HepG2 (cell line): ENCODE measurements at places on chromosomes 13 and 19. TPM values are rescaled to one million over a fixed set of nuclear protein-coding genes. Genes with fewer than 3 reads are reported as not detected.

LINGO3 gene
- total RNA-seq, result not detected in 2 replicates

ONECUT3 gene
- not detected in 2 replicates for total RNA-seq

IGFL3 gene
- total RNA-seq, result not detected in 2 replicates

TINCR gene
- 0.04 and 0.33 TPM in 2 replicates for total RNA-seq

SERPINE3 gene
- not detected in 2 replicates for total RNA-seq

ATP7B gene
- total RNA-seq, result 39.6 and 57.4 TPM in 2 replicates

ZNF547 gene
- 2.1 and 2.6 TPM in 2 replicates for total RNA-seq

KLF2 gene
- not detected in 2 replicates for total RNA-seq

ZNF681 gene
- not detected in 2 replicates for total RNA-seq

EFNA2 gene
- 4.3 and 9.9 TPM in 2 replicates for total RNA-seq

TRIP10 gene
- 24.1 and 32.5 TPM in 2 replicates for total RNA-seq

HSD11B1L gene
- total RNA-seq, result 2.8 TPM in 2 replicates

TNPO2 gene
- 31.7 and 33.6 TPM in 2 replicates for total RNA-seq

GRIN2D gene
- total RNA-seq, result 0.02 TPM in 1 of 2 replicates, not detected in the other

FARSA gene
- 68.0 and 72.0 TPM in 2 replicates for total RNA-seq

TUBA3C gene
- total RNA-seq, result not detected in 2 replicates

COL4A1 gene
- total RNA-seq, result not detected in 2 replicates

SYNE4 gene
- total RNA-seq, result 20.7 and 23.0 TPM in 2 replicates

GAS6 gene
- 0.09 and 0.11 TPM in 2 replicates for total RNA-seq

NOVA2 gene
- not detected in 2 replicates for total RNA-seq

C5AR2 gene
- 0.09 TPM in 1 of 2 replicates, not detected in the other for total RNA-seq

FOSB gene
- 0.21 and 6.0 TPM in 2 replicates for total RNA-seq

ZNF534 gene
- 0.04 TPM in 1 of 2 replicates, not detected in the other for total RNA-seq

GARIN5A gene
- total RNA-seq, result not detected in 2 replicates

CLEC17A gene
- total RNA-seq, result not detected in 2 replicates
